ENCODE measurements at places on chromosomes 16 and 17. TPM values are rescaled to one million over a fixed set of nuclear protein-coding genes. Genes with fewer than 3 reads are reported as not detected.

GRCh38 chr16:228151-228851, 948 bp downstream of the LUC7L start:
- no peak for DNase-seq

- no peak for DNase-seq
These were observed 103.0 kb downstream of the CYLD start for GRCh38 chr16:50844840-50845239.

DNA sequence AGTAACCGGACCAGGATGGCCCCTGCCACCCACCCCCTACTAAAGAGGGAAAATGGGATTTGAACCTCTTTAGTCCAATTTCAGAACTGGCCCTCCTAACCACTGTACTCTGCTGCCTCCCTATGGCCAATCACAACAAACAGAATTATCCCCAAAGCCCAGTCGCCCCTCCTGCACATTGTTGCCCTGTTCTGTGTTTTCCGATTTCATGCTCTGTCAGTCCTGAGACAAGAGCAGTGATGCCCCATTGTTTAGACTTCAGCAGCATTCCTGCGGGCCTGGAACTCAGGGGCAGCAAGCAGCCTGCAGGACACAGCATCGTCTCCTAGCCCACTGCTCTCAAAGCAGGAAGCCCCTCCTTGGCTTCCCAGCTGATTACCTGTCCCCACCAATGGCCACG, 20.5 kb upstream of the KLHL11 start:
- no peak for DNase-seq

- no peak for DNase-seq
These were observed 4.0 kb upstream of the RPL38 start for GRCh38 chr17:74199306-74200092.

GRCh38 chr17:16050844-16051243, 51.2 kb downstream of the TTC19 start:
- DNase-seq, result no peak

DNA sequence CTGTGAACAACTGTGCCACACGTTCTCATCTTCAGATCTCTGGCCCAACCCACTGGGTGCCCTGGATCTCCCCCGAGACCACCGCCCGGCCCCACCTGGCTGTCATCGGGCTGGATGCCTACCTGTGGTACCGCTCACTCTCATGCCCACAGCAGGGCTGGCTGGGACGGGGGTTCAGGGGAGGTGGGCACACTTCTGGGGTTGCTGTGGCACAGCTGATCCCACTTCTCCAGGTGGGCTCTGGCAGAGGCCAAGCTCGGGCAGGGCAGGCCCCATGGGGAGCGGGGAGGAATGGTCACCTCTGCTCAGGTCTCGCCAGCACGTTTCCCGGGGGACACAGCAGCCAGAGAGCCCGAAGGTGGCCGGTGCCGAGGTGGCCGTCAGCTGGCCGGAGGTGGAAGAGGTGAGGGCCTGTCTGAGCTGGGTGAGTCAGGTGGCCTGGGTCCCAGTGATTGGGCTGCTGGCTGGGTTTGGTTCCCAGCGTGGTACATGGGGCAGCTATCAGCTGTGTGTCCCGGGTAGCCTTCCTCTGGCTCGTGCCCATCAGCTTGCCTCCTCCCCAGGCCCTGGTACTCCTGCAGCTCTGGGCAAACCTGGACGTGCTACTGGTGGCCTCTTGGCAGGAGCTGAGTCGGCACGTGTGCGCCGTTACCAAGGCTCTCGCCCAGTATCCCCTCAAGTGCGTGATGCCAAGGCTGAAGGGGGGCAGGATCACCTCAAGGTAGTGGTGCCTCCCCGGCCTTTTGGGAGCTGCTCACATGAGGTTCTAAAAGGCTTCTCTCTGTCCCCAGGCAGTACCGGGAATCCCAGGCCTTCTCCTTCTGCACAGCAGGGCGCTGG, 2.3 kb upstream of the MRPS34 start:
- DNase-seq, result no peak

DNA sequence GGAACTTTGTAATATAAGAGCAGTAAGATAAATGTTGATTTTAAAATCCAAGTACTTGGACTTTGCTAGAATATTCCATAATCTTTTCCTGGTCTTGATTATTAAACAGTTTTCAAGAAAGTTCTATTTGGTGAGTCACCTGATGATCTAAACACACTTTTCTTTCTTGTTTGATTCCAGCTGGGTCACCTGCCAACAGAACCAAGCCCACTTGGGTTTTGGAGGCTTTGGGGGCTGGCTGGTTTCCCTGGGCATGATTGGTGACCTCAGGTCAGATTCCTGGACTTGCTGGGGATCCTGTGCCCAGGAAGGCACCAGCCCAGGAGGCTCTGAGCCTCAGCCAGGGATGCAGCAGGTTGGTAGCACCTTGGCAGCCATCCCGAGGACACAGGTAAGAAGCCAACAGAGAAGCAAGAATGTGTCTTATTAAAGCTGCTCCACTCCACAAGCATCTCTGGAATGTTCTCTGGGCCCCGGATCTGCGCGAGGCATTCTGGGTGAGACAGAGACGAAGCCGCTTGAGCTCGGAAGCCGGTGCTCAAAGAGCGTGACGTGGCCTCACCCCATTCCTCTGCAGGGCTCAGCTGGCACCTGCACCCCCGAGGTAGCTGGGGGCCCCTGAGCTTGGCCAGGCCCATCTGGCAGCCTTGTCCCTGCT, 3.1 kb upstream of the TEX19 start:
- no peak for DNase-seq

Gene SLC5A11
- total RNA-seq, result not detected

Gene ANKS3
- total RNA-seq, result 12.9 TPM

DNA sequence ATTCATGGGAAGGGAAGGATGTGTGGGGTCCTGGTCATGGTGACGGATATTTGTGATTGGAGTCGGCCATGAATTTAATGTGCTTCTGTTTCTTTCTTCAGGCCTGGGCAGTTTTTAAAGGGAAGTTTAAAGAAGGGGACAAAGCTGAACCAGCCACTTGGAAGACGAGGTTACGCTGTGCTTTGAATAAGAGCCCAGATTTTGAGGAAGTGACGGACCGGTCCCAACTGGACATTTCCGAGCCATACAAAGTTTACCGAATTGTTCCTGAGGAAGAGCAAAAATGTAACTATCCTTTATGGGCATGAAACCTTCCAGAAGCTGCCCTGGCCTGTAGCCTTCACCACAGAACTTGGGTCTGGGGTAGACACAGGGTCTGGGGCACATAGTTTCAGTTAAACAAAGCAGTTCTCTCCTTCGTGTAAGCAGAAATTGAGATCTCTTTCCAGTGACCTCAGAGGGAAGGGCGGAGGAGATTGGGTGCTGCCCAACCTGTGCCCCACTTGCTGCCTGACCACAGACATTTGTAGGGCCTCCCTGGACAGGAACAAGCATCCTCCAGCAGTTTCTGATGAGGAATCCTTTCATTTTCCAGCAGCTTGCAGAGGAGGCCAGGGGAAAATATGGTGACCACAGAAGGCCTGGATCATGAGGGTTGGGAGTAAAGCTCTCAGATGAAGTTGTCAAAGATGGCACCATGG, 10.1 kb downstream of the IRF8 start:
- no peak for DNase-seq

DNA sequence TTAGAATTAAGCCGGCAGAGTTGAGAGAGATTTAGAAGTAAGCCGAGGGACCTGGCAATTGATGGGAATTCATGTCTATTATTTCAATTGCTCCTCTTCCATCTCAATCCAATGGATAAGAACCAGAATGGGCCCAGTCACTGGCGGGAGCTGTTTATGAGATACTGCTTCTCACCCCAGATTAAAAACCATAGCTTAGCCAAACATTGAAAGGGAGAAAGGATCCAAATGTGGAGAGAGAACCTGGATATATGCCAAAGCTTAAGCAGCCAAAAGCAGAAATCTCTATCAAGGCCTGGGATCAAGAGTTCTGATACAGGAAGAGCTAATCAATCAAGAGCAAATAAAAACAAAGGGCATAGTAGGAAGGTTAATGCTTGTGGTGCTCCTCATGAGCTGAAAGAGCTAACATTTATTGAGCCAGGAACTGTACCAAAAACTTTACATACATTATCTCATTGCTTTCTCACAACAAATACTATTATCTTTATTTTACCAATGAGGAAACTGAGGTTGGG, 2.8 kb downstream of the SLFN12L start:
- DNase-seq, result no peak

Gene GAS2L2
- total RNA-seq, result not detected

DNA sequence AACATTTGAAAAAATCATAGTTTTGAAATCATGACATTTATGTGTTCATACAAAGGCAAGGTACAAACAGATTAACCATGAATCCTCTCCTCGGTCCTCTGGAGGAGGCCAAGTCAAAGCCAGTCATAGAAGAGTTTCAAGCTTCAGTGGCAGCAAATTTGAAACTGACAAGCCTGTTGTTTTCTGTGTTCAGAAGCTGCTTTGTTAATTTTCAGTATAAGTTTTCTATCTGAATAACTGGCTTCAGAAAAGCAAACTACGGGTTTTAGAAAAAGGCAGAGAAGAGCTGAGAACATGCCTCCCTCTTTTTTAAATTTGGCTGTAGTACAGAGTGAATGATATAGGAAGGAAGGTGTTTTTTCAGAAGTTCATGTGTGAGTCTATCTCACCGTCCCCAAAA, 79.6 kb upstream of the CLEC18B start:
- DNase-seq, result no peak

- no peak for DNase-seq
These were observed 320.7 kb downstream of the SEC14L1 start for GRCh38 chr17:77461277-77462057.

DNA sequence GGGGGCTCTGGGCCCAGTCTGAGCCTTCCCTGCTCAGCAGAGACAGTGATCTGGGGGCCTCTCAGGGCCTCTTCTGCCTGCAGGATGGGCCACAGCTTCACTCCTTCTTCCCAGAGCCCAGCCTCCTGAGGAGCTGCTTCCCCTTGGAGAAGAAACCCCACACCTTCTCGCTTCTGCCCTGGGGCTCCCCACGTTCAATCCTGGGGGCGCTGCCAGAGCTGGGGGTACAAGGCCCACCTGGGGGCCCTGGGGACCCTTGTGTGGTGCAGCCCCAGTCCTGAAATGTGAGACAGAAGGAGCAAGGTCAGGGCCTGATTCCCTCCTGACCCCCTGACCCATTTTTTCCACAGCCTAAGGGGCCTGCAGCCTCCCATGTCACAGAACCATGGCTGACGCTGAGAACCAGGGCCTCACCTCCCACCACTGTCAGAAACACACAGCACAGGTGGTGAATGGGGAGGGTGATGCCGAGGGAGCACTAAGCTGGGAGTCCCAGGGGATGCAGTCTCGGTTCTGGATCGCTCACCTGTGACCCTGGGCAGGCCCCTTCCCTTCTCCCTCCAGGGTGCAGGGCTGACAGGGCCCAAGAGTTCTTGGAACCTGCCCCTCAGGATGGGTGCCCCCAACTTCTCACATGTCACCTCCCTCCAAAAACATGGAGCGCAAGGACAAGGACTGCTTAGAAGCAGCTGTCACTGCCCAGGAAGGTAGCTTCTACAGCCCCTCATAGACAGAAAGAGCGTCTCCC, 21.6 kb upstream of the MPO start:
- no peak for DNase-seq

Gene SEZ6L2
- 0.49 TPM for total RNA-seq

- no peak for DNase-seq
These were observed 1.6 kb downstream of the XYLT1 start for GRCh38 chr16:17469011-17469740.

- no peak for DNase-seq
These were observed 16.7 kb downstream of the WSB1 start for GRCh38 chr17:27310565-27311110.

- DNase-seq, result no peak
These were observed 632 bp downstream of the CYBC1 start for GRCh38 chr17:82449883-82450356.

DNA sequence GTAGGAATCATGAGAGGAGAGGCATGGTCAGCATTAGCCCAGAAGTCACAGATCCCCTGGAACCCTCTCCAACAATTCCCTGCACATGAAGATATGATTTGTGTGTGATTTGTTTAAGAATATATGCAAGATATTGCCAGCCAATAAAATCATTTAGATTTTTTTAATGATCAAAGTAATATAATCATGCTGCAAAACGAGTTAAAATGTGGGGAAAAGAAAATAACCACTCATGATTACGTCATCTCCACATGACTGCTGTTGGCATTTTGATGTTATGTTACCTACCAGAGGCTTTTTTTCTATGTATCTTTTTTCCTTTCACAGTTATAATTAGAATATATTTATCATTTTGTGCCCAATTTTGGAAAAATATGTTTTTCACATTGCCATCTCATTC, 22.4 kb downstream of the SLC35G3 start:
- DNase-seq, result no peak

Gene FGF11
- total RNA-seq, result 3.0 TPM

Gene KRT222
- total RNA-seq, result 0.08 TPM

DNA sequence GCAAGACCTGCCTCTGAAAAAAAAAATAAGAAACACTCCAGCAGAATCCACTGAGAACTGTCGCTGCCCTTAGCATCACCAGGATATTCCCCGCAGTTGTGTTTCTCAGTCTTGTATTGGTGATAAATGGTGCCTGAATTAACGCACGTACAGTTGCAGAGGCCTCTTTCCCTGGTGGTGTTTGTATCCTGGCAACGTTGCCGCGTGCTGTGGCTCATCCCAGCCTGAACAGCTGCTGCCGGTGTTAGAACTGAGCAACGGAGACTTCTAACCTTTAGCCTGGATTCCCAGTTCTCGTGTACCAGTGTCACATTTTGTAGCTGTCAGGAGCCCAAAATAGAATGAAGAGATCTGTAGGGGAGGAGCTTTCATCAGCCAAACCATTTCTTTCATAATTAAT, 4.8 kb downstream of the MLYCD start:
- DNase-seq, result no peak

GRCh38 chr17:8163978-8164814, 1.4 kb upstream of the VAMP2 start:
- DNase-seq, result no peak

DNA sequence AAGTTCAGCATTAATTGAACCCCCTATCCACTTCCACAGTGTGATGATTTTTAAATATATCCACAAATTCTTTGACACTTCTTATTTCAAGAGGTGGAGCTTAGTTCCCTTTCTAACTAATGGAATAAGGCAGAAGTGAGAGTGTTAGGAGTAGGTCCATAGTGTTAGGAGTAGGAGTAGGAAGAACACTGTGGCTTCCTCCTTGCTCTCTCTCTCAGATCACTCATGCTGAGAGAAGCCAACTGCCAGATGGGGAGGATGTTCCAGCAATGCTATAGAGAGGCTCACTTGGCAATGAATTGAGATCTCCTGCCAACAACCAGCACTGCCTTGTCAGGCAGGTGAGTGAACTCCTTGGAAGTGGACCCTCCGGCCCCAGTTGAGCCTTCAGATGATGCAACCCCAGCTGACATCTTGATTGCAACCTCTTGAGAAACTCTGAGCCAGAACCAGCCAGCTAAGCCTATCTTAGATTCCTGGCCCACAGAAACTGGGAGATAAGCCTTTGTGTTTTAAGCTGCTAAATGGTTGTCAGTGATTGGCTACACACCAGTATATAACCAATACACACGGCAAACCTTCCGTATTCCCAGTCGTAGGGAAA, 44.3 kb downstream of the SPECC1 start:
- no peak for DNase-seq
